ENCODE measurements at places on chromosomes 7 and 10.

DNA sequence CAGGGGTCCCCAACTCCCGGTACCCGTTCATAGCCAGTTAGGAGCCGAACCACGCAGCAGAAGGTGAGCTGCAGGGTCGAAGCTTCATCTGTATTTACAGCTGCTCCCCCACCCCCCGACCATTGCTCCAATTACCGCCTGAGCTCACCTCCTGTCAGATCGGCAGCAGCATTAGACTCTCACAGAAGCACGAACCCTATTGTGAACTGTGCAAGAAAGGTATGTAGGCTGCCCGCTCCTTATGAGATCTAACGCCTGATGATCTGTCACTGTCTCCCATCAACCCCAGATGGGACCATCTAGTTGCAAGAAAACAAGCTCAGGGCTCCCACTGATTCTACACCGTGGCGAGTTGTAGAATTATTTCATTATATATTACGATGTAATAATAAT is 14.6 kb upstream of the AZGP1 start:
- DNase-seq: no peak

GRCh38 chr7:36961097-36961496 is 236.8 kb upstream of the AOAH start:
- DNase-seq: no peak

DNA sequence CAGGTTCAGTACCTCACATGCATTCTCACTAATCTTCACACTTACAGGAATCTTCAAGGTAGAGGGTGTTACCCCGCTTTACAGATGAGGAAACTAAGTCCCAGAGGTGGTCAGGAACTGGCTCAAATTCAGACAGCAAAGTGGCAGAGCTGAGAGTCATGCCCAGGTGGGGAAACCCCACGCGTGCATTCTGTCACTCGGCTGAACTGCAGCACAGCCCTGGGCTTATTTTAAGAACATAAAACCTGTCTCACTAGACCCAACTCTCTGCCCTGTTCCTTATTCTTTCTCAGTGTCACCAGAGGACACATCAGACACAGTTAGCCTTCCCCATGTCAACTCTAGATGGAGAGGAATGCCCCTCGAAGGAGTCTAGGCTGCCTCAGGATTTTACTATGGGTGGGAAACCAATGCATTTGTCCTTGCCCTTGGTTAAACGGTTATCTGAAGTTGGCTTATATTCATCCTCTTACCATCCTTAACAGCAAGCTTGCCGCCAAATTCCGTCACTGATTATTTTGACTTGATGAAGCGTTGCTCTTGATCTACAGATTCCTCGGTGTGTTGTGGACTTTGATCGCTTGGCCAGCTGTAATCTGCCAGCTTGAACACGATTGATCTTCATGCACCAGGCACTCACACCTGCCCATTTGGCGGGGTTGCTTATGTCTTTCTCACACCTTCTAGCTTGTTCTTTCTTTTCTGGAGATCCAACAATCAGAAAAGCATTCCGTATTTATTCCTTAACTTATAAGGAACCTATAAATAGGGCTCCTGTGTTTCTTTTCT is 627.9 kb downstream of the SDK1 start:
- DNase-seq: no peak

DNA sequence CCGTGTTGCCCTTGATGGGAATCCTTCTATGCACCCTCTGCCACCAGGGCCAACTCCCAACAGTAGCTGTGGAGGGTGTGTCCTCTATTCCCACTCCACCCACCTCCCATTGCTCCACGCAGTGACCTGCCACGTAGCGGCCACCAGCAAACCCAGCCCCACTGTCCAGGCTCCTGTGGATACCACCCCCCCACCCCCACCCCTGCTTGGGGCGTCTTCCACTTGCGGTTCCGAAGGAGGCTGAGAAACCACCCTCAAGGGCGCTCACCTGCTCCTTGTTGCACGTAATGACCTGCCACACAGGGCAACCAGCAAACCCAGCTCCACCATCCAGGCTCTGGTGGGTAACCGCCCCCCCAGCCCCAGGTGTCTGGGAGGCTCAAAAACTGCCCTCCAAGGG is 72.0 kb downstream of the DIP2C start:
- no peak for DNase-seq

GRCh38 chr10:43394868-43395267 is 14.1 kb downstream of the HNRNPF start:
- DNase-seq: no peak

- no peak for DNase-seq
These were observed 39.9 kb upstream of the STARD3NL start for GRCh38 chr7:38138171-38138570.

GRCh38 chr7:475951-476441 is 43.6 kb downstream of the PDGFA start:
- no peak for DNase-seq

All from DMS153 (cell line).